ENCODE measurements at places on chromosomes 5 and 9.

DNA sequence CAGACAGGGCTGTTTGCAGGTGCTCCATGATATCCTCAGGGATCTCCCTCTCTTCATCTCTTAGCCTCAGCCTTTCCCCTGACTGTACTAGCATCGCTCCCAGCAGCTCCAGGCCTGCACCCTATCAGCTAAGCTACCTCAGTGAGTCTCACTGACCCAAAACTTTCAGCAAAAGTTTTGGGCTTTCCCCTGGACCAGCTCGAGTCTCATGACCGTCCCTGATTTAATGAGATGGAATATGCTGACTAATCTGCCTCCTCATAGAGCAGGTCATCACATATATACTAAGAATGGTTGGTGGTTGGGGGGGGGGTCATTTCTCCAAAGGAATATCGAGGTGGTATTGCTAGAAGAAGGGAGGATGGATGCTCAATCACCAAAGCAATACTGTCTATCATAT is 151.5 kb downstream of the NR3C1 start:
- DNase-seq, result no peak

DNA sequence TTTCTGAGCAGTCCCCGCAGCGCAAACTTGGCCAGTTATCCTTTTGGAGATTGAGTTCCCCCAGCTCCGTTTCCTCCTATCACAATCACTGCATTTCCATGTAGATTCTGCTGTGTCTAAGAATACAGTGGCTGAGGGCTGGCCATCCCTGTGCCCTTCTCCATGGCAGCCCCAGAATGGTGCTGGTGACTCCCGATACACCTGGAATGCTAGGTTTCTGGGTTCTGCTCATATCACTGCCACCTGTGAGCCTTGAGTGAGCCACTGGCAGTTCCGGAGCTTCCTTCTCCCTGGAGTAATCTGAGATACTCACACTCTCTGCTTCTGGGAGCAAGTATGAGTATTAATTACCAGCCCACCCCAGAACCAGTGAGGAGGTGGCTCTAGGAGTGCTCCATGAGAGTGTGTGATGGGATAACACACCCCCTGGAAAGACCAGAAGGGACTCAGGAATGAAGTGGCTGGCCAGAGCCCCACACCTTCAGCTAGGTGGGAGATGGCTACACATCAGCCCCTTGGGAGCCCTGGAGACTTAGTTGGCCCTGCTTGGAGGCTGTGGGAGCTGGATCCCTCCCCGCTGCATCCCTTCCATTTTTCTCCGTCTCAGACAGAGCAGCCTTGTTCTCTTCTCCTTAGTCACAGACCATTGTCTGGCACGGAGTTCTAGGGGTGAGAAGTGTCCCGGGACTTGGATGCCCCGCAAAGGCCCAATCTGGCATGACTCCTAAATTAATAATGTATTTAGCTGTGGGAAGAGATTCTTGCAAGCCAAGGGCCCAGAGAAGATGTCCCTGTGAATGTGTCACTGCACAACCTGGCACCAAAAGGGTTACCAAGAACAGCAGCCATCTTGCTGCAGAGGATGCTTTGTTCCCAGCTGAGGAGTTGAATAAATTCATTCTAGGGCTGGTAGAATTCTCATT is 4.9 kb downstream of the PCDHGC5 start:
- DNase-seq, result no peak

GRCh38 chr9:135815830-135816650 is 91.3 kb downstream of the CAMSAP1 start:
- no peak for DNase-seq

DNA sequence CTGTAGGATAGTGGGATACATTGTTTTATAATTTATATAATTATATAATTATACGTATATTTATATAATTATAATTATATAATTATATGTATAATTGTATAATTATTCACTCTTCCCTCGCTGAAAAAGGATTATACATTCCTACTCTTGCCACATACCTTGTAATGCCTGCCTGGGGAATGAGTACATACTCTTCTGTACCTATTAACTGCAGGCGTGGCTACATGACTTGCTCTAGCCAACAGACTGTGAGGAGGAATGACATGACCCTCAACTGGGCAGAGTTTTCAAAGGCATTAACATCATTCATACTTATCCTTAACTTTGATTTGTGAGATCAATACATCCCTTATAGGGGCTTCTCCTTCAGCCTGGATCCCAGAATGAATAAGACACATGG is 19.1 kb downstream of the ERMP1 start:
- DNase-seq, result no peak

- no peak for DNase-seq
Measured at GRCh38 chr9:70816891-70817290, 304.5 kb downstream of the TRPM3 start.

DNA sequence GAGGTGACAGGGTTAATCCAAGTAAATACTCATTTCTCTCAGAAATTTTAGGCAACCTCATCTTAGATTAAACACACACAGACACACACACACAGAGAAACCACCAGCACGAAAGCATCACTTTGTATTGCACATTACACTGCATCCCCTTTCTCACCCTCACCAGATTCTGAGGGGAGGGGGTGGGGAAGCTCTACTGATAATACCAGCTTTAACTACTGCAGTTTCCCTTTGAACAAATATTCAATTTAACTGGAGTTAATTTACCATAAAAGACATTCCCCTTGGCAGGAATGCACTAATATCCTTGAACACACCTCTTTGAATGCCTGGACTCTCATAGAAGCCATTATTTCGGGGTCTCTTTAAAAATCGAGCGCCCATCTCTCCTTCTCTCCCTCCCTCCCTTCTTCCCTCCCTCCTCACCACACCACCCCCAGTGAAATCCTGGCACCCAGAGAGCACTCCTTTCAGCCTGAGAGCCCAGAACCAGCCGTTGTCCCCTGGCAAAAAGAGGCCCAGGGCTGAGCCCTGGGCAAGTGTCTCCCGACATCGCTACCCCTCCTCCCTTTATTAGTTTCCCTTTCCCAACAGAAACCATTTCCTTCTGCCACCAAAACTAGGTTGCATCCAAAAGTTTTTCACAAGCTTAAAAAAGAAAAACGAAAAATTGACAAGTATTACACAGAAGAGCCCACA is 2.8 kb upstream of the NFIB start:
- DNase-seq, result no peak

DNA sequence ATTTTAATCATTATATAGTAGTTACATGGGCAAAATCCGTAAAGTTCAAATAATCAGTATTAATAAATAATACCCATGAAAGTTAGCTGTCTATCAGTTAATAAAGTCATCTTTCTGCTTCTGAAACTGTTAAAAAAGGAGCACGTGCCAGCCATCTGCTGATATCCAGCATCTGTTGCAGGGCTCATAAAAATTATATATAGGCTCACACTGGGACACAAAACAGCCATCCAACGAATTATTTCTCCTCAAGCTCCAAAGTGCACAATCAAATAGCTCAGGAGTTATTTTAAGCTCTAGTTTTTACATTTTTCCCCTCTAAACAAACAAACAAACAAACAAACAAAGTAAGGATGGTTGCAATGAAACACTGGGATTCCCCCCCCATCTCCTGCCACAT is 48.3 kb downstream of the MRPS27 start:
- no peak for DNase-seq

DNA sequence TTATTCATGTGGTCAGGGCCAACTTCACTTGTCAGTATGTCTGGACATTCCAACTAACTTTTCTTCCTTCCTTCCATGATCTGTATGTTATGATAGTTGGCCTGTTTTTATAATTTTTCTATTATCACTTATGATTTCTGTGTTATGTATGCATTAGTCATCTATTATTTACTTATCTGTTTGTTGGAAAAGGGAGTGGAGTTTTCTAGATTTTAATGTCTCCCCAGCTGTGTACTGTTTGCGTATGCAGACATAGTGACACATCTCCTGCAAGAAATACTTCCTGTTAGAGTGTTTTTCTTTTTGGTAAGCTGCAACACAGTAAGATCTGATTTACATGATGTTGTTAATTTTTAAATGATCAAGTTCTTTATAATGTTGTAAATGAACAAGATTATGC is 8.7 kb upstream of the INSYN2B start:
- no peak for DNase-seq

DNA sequence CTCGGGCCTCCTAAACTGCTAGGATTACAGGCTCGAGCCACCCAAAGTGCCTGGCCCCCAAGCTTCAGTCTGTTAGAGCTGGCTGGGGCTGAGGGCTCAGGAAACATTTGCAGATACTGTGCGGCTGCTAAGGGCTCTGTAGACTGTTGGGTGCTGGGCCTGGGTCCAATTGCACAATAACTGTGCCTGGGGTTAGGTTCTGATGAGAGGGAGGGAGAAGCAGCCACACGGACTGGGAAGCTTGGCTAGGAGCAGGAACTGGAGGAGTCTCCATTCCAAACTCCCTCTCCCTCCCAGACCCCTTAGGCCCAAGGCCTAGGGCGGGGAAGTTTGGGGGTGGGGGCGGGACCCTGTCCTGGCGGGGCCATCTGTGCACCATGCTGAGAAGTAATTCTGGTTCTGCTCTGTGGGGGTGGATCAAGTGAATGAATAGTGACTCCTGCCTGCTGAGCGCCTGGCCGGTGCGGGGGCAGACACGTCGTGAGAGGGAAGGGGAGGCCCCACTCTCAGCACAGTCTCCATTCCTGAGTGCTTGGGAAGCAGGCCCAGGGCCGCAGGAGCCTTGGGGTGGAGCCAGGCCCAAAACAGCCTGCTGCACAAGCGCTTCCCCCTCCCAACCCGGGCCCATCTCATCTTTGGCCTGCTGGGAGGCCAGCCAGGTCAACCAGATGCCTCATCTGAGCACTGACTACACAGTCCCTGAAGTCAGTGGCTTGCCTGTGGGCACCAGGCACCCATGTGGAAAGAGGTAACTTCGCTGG is 1.5 kb downstream of the ASS1 start:
- no peak for DNase-seq

GRCh38 chr5:79774171-79774854 is 84.7 kb downstream of the CMYA5 start:
- DNase-seq, result no peak

GRCh38 chr5:82772281-82772680 is 304.9 kb downstream of the TMEM167A start:
- no peak for DNase-seq

GRCh38 chr5:88251048-88251711 is 17.5 kb downstream of the TMEM161B start:
- no peak for DNase-seq

- DNase-seq, result no peak
Measured at GRCh38 chr9:27341545-27342294, 44.8 kb upstream of the EQTN start.

- no peak for DNase-seq
Measured at GRCh38 chr5:143554187-143554717, 150.8 kb upstream of the NR3C1 start.

DNA sequence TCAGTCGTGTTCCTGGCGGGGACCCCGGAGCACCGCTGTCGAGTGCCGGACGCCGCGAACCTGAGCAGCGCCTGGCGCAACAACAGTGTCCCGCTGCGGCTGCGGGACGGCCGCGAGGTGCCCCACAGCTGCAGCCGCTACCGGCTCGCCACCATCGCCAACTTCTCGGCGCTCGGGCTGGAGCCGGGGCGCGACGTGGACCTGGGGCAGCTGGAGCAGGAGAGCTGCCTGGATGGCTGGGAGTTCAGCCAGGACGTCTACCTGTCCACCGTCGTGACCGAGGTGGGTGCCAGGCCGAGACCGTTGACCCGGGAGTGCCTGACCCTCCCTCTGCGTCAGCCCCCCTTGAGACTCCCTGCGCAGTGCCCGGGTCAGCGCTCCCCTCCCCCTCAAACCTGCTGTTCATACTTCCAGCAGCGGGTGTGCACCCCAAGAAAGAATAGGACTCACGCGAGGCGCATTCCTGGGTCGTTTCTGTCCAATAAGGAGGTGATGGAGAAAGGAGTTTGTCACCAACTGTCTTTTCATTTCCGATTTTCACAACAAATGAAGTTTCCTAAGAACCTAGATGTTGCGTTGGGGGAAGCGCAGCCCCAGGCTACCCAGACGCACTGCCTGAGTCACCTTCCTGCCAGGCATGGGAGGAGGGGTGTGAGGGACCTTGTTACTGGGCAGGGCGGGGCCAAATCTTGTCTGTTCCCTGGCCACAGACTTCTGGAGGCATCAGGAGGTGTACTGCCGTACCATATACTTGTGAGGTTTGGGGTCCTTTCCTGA is 722 bp downstream of the SLC22A4 start:
- DNase-seq, result peak; percentile 23

DNA sequence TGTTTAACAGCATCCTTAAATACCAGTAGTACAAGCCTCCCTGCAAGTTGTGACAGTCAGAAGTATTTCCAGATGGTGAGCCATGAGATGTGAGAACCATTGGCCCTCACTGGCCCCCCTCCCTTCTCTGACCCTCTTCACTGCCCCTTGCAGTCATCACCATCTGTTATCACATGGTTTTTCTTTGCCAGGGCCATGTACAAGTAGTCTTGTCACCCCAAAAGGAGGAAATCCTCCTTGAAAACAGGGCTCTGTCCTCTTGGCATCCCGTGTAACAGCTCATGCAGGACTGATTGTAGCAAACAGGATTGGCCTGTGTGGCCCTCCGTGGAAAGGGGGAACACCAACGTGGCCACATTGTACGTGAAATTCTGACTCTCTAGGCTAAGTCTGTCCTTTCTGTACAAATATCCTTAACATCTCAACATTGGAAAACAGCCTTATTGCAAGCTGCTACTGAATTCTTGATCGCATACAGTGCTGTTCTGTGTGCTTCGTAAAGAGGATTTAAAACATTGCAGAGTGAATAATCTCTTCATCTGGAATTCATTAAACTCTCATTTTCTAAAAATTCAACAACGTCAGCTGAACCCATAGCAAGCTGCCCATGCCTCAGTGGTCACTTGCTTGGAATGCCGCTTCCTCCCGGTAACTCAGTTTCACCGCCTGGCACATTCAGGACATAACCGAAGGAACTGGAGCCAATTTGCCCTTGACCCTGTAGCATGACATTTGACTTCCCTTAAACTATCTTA is 171.7 kb downstream of the ATPSCKMT start:
- DNase-seq, result no peak

DNA sequence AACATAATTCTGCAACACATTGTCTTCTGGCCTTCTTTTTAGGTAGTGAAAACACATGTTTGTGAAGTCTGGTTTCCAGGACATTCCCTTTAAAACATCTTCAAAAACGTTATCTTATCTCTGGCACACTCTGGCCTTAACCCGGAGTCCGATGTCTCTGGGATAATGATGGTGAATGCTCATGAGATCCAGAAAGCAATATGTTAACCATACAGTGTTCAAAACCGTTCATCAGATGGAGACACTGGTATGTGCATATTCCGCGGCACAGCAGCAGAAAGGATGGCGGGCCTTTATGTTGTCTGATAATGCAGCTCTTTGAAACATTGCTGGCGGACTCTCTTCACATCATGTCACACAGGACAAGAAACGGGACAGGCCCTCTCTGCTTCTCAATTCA is 605.2 kb downstream of the CCDC171 start:
- DNase-seq, result no peak

DNA sequence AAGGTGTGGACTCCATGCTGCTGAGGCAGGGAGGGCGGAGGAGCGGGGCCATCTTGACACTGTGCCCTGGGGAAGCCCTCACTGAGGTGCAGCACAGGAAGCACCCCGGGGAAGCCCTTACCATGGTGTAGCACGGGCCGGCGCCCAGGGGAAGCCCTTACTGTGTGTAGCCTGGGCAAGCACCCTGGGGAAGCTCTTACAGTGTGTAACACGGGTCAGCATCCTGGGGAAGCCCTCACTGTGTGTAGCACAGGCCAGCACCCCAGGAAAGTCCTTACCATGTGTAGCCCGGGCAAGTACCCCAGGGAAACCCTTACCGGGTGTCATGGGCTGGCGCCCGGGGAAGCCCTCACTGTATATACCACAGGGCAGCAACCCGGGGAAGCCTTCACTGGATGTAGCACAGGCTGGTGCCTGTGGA is 62.6 kb upstream of the ZNF354B start:
- DNase-seq, result no peak

All from effector memory CD4-positive, alpha-beta T cell (primary cell).